Stimulated activated memory B cell treated with anti-CD40 and anti-IgM and Interleukin-4, amounts not matched to agents 10 μg/mL and 1 μg/mL and 100 μg/mL, for 72 hours (primary cell): ENCODE measurements at places on chromosomes 7 and 10.

GRCh38 chr7:136278057-136278456 lies 300.9 kb upstream of the MTPN start:
- ATAC-seq: no peak

DNA sequence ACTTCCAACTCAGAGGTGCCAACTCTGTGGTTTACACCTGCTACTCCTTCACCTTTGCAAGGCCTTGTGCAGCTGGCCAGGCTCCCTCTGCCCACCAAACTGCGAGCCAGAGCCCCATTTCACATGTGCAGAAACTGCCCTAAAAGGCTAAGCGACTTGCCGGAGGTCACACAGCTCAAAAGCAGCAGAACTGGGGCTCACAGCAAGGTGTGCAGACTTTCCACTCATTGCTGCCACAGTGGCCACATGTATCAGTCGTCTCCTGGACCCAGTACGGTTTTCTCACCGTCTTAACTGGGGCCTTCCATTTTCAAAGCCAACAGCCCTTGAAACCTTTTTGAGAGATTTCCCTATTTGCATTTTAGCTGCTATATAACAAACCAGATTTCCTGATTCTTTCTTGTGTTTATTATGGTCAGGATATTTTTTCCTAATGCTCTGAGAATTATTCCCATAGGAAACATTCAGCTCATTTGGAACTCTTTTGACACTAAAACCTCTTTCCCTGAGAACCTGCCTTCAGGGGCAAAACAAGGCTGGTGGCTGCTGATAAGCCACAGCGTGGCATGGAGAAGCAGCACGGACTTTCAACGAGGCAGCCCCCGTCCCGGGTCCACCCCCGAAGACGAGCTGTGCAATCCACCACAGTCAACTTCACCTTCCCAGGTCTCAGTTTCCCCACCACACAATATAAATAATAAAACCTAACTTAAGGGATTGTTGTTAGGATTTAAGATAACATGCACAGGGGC lies 29.9 kb downstream of the SORBS1 start:
- ATAC-seq: no peak

- ATAC-seq: peak; percentile 68
These were observed 91.2 kb upstream of the INSIG1 start for GRCh38 chr7:155206318-155207020.

- no peak for ATAC-seq
These were observed 780 bp downstream of the CYP3A5 start for GRCh38 chr7:99679032-99679399.

DNA sequence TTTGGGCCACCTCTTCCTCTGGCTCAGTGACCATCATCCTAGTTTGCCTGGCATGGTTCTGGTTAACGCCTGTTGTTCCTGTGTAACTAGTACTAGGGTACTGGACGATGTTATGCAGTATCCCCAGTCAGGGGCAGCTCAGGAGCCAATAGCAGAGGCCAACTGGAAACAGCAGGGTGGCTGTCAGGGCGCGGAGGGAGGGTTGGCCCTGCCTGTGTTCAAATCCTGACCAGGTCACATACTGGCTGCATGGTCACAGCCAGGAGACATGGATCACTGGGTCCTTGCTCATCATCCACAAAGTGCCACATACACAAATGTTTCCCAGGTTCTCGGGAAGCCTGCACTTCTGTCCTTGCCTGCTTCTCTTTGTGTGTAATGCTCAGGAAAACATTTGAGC lies 12.3 kb upstream of the RBP3 start:
- no peak for ATAC-seq

DNA sequence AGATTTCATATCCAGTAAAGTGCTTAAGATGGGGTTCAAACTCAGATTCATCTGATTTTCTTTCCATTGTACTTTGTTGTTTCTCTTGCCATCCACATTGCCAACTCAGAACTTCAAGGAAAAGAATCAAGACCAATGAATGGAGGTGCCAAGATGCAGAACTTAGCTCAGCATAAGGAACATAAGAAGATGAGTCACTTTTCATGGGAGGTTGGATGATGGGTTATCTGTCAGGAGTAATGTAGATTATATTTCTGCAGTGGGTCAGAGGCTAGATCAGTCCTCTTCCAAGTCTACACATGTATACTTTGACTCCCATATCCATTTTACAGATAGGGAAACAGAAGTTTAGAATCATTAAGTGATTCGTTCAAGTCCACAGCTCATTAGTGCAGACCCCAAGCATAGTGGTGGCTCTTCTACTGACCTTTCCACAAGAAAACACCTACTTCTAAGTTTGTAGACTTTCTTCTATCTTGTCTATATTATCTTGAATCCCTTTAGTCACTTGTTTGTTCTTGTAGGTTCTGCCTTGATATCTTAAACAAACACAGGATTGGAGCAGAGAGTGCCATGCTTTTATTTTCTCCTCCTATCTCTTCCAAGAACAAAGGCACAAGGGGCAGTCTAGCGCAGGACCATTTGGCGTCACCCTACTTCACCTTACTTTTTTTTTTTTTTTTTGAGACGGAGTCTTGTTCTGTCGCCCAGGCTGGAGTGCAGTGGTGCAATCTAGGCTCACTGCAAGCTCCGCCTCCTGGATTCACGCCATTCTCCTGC lies 14.0 kb upstream of the ADD3 start:
- no peak for ATAC-seq

- ATAC-seq: no peak
These were observed 9.5 kb downstream of the RNF32 start for GRCh38 chr7:156650042-156650441.

- ATAC-seq: no peak
These were observed 562.7 kb downstream of the PTPRN2 start for GRCh38 chr7:158024881-158025280.

DNA sequence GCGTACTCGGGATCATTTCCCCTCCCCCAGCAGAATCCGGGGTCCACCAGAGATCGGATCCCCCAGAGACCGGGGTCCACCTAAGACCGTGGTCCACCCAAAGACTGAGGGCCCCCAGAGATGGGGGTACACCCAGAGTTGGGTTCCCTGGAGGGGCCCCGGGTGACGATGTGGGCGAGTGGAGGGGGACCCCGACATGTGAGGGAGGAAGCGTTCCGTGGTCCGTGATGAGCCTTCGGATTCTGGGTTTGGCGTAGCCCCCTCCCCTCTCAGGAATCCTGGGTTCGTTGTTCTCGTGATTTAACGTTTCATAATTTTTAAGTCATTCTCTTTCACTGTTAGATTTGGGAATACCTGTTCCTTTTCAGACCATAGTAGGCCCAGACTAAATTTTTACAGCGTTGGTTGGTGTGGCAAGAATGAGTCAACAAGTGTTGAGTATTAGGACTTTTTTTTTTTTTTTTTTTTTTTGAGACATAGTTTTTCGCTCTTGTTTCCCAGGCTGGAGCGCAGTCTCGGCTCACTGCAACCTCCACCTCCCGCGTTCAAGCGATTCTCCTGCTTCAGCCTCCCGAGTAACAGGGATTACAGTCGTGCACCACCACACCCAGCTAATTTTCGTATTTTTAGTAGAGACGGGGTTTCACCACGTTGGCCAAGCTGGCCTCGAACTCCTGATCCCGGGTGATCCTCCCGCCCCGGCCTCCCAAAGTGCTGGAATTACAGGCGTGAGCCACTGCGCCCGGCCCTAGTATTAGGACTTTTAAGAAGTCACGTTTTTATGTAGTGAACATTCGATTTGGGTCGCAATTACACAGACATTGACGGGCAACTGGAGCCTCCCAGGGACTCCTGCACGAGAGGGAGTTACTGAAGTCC lies 672 bp downstream of the GTPBP4 start:
- peak; percentile 4 for ATAC-seq

GRCh38 chr7:42407833-42408232 lies 170.8 kb upstream of the GLI3 start:
- ATAC-seq: no peak

- no peak for ATAC-seq
These were observed 140.0 kb downstream of the DGKB start for GRCh38 chr7:14762561-14762960.

DNA sequence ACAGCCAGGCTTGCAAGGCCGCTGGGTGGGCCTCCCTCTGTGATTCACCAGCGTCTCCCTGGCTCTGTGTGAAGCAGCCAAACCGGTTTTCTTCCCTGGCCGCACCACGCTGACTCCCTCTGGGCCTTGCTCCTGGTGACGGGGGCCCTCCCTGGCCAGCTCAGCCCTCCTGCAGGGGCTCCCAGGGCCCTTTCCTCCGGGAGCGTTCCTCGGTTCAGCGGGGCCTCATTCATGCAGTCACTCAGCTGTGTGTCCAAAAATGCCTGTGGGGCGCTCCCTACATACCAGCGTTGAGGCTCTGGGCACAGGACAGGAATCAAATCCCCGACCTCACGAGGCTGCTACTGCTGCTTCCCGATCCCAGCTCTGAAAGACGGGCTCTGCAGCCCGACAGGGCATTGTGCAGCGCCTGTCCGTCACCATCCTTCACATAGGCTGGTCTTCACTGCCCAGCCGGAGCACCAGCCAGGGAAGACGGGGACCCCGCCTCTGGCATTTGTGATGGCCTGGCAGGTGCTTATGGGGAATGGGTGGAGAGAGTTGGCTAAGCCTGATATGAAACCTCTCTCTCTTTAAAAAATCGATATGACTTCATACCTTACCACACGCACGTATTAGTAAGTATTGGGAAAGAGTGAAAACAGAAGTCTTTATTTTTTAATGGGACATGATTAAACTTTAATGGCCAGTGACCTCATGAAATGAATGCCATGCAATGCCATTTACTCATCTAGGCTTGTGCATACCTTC lies 110.0 kb upstream of the SHH start:
- ATAC-seq: no peak
